CD4-positive, alpha-beta T cell treated with Interleukin-1 beta for 1 hour (primary cell): ENCODE measurements at places on chromosomes 3 and 15.

GRCh38 chr3:113128386-113129015, 82.9 kb upstream of the BOC start:
- DNase-seq, result no peak

- DNase-seq, result no peak
Observed at GRCh38 chr3:160677459-160677881, 510 bp downstream of the ARL14 start.

GRCh38 chr3:48536116-48536515, 20.5 kb downstream of the PFKFB4 start:
- no peak for DNase-seq

DNA sequence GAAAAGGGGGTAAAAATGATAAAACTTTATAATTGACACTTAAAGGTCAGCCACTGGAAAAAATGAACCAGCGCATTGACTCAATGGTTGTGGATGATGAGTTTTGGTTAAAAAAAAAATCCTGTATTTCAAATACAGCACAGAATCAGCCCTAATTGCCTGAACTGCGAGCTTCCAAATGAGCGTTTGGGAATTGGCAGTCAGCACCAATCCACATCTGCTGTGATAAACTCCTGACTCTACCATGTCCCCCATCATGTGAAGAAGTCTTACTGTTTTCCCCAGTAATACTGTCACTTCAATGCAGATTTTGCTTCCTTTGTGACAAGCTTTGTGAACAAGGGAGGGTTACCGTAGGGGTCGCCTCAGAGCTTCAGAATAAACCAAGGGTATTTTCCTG, 235.4 kb downstream of the EBLN2 start:
- DNase-seq, result no peak

GRCh38 chr3:21392526-21392925, 358.5 kb downstream of the ZNF385D start:
- no peak for DNase-seq

- DNase-seq, result no peak
Observed at GRCh38 chr3:60399292-60399691, 852.0 kb downstream of the FHIT start.

DNA sequence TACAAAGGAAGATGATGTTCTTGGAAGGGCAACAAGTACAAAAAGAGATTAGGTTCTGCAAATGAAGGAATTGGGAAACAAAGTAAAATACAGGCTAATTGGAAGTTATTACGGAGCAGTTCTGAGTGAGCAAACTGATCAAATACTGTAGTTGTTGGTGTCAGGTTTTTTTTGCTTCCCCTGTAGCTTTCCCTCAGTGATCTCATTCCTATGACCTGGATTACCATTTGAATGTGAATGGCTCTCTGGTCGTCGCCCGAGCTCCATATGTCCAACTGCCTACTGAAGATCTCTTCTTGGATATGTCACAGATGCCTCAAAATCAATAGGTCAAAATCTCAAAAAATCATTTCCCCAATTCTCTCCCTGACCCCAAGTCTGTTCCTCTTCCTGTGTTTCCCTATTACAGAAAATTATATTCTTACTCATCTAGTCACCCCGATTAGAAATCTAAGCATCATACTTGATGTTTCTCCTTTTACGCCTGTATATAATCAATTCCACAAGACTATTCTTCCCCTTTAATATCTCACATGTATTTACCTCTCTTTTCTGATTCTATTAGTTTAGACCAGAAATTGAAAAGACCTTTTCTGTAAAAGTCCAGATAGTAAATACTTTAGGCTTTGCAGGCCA, 29.0 kb downstream of the GOLM2 start:
- DNase-seq, result no peak

DNA sequence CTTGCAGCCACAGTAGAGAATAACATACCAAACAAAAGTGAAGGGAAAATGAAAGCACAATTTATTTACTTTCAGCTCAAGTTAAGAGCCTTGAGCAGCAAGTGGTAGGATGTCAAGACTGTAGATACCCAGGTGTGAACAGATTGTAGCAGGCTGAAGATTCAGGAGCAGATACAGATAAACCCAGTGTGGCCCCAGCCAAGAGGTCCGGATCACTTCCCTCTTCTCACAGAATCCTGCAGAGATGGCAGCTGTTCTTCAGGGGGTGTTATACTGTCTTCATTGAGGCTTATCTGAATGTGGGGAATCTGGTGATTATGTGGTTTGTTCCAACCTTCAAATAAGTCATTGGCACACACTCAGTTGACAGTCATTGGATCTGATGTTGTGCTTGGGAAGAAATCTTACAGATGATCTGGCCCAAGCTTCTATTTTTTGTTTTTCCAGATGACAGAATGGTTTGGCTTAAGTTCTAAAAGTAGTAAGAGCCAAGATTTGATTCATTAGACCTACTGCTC, 2.2 kb downstream of the STARD9 start:
- no peak for DNase-seq

DNA sequence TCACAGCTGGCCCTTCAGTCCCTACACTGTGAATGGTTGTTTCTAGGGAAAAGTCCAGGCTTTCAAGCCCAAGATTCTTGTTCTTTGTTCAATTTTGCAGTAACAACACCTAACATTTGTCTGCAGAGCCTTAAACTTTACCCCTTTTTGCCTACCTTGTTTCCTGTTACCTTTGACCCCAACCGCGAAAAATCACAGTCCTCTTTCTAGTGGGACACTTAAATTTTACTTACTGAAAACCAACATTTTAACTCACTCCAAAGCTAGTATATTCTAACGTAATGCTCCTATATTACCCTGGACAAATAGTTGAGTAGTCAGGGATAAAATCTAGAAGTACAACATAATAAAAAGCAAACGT, 649 bp upstream of the PIK3CB start:
- no peak for DNase-seq

DNA sequence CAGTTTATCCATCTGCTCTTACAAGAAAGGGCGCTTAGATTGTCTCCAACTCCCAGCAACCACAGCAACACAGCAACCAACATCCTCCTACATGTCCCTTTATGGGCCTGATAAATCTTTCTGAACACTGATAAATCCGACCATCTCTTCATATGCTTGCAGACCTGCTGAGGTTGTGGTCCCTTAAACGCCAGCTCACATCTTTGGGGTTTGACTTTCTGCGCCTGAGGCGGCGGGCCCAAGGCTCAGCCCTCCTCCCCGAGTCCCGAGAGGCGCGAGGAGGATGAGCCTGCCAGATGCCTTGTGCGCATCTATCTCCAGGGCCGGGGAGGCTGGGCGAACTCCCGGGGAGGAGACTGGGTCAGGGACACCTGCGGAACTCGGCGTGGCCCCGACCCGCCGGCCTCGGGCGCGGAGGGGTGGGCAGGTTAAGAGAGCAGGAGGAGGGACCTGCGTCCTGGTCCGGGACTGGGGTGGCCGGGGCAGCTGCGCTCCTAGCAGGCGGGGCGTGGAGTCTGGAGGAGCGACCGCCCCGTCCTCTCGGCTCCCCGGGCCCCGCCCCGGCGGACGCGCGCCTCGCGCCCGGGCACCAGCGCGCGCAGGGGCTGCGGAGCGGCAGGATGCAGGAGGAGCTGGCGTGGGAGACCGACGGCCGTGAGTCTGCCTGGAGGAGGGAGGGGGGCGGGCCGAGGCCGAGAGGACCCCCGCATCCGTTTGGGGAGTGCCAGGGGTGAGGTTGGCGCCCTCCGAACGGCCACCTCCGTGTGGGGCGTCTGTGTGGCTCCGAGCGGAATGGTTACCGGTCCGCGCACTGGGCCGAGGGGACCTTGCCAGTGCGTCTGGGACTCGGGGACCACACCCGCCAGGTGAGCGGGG, at the start of gene ANKDD1A:
ANKDD1A (plus strand) TSS at position 592 of the 876 bp plus-strand sequence; CDS start at position 621, 29 bp downstream.
- DNase-seq, result peak; percentile 19

GRCh38 chr15:48031466-48031865, 89.3 kb upstream of the SLC24A5 start:
- DNase-seq, result no peak

GRCh38 chr3:87084868-87085267, 93.9 kb upstream of the VGLL3 start:
- DNase-seq, result no peak

GRCh38 chr15:70014331-70014730, 83.4 kb downstream of the TLE3 start:
- no peak for DNase-seq

GRCh38 chr15:27538325-27538724, 560.8 kb downstream of the OCA2 start:
- no peak for DNase-seq

DNA sequence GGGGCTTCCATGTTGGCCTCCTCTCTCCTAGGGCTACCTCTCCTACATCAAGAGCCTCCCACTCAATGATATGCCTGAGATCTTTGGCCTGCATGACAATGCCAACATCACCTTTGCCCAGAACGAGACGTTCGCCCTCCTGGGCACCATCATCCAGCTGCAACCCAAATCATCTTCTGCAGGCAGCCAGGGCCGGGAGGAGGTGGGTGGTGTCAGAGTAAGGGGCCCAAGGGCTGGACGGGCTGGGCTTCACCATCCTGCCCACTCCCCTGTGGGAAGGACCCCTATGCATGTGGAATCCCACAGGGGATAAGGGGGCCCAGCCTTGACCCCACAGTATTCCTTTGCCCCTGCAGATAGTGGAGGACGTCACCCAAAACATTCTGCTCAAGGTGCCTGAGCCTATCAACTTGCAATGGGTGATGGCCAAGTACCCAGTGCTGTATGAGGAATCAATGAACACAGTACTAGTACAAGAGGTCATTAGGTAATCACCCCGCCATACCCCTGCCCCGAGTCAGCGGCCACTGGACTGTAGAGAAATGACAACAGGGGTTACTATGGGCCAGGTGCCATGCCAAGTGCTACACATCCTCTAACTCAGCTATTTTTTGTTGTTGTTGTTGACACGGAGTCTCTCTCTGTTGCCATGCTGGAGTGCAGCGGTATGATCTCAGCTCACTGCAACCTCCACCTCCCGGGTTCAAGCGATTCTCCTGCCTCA, 47.1 kb downstream of the SEMA3G start:
- DNase-seq, result no peak

DNA sequence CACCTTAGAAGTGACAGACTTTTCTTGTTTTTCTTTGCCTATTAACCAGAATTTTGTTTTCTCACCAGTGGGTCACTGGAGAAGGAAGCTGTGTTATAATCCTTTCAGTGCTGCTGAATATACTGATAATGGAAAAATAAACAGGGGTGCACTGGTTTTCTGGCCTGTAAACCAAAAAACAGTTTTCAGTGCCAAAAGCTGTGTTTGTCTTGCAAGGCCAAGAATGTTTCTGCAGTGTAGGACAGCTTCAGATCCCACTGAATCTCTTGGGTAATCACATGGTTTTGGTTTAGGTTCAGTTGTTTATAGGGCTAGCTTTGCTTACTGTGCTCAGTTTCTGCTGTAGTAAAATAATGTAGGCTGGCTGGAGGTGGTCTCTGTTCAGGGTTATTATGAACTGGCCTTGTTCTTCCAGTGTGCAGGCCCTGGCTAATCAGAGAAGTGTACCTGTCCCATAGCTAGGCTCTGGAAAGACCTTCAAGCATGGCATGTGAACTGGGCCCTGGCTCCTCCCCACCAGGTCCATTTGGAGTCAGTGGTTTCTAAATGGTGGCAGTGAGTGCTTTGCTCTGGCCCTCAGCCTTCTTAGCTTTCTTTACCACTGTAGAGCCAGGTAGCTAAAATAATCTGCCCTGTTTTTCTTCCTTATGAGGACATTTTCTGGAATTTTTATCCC, 18.7 kb downstream of the PDE8A start:
- DNase-seq, result no peak

- no peak for DNase-seq
Observed at GRCh38 chr3:110542552-110543150, 529.0 kb upstream of the NECTIN3 start.

DNA sequence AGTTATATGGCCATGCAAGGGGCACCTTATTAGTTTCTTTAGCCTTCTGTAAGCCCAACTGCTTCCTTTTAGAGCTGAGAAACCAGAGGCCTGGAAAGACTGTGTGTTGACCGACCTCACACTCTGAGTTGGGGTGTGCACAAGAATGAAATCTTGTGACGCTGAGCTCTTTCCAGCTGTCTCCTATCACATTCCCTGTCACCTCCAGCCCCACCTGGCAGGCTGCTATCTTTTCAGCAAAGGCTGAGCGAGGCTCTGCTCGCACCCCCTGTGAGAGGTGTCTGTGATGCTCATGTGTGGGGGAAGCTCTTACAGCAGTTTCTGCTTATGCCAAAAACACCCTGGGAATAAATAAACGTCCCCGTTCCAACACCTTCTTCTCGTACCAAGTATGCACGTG, 27.0 kb upstream of the LPP start:
- DNase-seq, result no peak

- no peak for DNase-seq
Observed at GRCh38 chr3:111769110-111769991, 89.7 kb upstream of the PHLDB2 start.

- DNase-seq, result no peak
Observed at GRCh38 chr3:29385046-29385830, 104.4 kb downstream of the RBMS3 start.

DNA sequence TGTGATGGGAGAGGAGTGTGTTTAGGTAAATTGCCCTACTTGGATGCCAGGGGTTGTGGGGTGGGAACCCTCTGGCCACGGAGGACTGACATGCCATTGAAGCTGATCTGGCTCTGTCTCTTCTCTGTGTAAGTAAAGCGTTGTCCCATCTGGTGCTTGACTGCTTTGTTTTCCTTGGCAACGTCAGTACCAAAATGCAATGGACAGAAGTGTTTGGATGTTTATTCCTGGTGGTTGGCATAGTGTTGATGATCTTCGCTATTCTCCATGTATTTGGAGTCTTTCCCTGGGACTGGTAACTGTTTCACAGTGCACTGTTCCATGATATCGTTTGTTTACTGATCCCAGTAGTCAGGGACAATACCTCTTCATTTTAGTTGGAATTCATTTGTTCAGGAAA, 130.5 kb upstream of the MCTP2 start:
- DNase-seq, result no peak

- no peak for DNase-seq
Observed at GRCh38 chr3:20984594-20985205, 766.3 kb downstream of the ZNF385D start.

- no peak for DNase-seq
Observed at GRCh38 chr3:179308001-179308400, 14.8 kb upstream of the ZNF639 start.

GRCh38 chr15:78315686-78316282, 16.4 kb upstream of the SKIC8 start:
- DNase-seq, result no peak

DNA sequence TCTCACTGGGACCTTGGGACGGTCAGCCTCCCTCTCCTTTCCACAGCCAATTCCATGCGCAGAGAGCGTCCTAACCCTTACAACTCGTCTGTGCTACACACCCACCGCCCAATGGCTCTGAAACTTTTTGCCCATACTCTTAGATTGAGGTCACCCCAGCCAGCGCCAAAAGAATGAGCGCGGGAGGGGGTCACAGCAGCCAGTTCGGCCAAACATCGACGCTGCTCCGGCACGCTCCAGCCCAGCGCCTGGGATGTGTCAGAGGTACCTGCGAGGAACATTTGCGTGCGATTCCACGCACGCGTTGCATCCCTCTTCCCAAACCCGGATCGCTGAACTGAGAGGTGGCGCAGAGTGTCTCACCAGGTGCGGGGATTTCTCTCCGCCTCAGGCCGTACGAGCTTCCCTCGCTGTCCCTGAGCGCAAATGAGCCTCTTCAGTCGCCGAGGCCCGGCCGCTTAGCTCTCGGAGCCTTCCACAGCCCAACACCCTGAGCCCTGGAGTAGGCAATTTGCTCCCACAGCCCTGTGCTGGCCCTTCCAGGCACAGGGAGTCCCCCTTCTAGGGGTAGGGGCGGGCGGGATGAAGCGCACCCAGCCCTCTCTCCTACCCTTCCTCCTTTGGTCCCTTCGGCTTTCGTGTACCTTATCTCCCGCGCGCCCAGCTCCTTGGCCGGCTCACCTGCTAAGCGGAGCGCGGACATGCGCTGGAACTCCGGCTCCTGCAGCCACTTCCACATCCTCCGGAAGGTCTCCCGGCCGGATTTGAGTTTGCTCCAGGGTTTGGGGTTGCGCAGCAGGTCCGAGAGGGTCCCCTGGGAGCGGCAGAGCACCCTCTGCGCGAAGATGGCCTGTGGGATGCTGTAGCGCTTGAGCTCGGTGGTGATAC, 1.8 kb downstream of the ONECUT1 start:
- no peak for DNase-seq
